ENCODE measurements at places on chromosomes 3 and 15. TPM values are rescaled to one million over a fixed set of nuclear protein-coding genes. Genes with fewer than 3 reads are reported as not detected.

Gene POLG
- 151 TPM for total RNA-seq

Gene SKIL
- 59.3 TPM for total RNA-seq

Gene SLC28A2
- not detected for total RNA-seq

- DNase-seq, result no peak
Measured at GRCh38 chr3:147407114-147407497, 763 bp upstream of the ZIC4 start.

Gene IL12A
- 0.44 TPM for total RNA-seq

Data from CD4-positive, alpha-beta memory T cell (primary cell).